ENCODE measurements at places on chromosomes 4 and X.

- no peak for DNase-seq
Observed at GRCh38 chr4:27042411-27042810, 181.8 kb downstream of the STIM2 start.

DNA sequence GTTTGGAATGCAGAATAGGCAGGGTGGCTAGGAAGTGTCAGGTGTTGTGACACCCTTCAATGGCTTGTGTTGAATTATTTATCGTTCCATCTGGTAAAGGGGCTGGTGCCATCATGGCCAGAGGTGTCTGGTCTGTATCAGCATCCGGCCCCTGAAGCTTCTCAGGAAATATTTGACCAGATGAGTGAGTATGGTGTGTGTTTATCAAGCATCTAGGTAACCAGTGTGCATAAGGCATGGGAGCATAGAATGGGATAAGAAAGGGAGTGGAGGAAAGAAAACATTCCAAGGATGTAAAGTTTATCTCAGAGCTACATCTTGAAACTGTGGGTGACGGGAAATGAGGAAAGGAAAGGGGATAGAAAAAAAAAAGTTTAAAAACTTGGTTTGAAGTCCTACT, 109.4 kb downstream of the KLHL4 start:
- DNase-seq = no peak

DNA sequence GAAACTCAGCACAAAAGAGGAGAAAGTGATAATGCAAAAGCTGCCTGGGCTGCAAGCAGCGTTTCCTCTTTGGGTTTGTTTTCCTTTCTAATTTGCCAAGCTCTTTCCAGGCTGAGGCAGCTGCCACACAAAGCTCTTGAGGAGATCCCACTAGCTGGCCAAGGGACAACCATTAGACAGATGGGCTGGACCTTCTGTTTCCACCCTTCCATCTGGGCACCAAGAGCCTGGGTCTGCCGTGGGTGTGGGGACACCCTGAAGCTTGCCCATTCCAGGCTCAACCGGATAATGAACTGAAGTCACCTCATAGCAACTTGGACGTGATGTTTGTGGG, 194.6 kb upstream of the C1QTNF7 start:
- DNase-seq = peak; percentile 4

DNA sequence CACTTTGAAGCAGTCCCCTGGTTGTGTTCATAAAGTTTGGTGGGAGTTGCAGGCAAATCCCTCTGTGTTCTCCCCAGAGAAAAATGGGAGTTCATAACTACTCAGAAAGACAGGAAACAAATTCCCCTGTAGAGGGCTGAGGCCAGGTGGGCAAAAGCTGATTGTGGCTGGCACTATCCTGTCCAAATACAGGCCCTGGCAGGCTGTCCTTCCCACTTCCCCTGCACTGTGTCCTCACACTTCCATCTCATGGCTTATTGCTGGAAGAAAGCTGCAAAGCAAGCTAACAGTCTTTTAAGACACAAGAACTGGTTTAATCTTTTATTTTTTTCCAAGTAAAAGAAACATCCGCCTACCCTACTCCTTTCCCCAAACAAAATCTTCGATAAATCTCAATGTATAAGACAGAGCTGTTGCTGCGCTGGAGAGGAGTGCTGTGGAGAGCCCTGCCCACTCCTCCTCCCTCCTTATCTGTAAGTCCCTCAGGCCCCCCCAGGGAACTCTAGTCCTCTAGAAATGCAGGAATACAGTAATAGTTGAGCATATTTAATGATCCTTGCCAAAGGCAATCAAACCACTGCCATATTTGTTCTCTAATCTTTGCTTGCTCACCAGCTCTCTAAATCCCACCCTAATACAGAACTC, 14.0 kb downstream of the TAPT1 start:
- no peak for DNase-seq

DNA sequence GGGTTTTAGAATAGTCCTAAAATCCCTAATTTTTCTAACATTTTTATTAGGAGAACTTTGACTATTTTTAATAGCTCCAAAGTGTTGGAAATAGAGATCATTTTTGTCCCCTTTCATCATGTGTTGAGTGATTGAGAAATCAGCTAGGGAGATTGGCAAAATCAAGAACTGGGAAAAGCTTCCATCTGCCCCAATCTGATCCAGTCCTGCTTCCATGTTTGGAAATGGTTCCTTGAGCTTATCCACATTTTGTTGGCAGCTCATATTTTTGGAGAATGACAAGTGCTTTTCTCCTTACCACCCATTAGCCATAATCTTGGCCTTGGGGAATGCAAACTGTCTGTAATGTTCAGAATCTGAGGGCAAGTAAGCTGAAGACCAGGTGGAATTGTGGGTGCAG, 73.9 kb downstream of the SYNPO2 start:
- DNase-seq = no peak

- DNase-seq = no peak
Observed at GRCh38 chr4:159101988-159102621, 774 bp upstream of the RAPGEF2 start.

GRCh38 chr4:112321776-112322684, 24.9 kb downstream of the ALPK1 start:
- peak; percentile 74 for DNase-seq

DNA sequence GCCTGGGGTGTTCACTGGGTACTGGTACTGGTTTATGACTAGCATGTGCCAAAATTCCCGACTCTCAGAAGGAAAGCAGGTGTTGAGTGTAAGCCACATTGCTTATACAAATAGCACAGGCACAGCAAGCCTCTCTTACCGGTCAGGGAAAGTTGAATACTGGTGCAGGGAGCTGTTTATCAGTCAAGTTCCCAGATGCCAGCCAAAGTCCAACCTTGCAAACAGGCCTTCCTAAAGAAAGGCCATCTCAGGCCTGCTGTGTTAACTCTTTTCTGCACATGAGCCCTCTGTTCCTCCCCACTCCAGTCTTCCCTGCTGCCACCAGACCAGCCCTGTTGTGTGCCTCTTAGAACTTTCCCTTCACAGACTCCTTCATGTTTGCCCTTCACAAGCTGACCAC, 34.2 kb downstream of the PKD2 start:
- DNase-seq = no peak

DNA sequence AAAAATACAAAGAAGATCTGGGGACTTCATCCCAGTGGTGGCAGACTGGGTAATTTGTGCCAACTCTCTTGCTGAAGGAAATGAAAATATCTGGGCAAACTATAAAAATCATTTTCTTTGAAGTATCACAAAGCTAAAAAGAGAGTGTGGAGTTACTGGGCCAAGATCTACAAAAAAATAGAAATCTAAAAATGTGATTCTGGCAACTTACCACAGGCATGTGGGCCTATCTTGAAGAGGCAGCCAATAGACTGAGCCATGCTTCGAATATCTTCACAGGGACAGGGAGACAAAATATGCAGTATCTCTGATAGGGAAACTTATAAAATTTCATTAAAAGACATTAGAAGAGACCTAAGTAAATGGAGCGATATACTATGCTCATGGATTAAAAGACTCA, 168.8 kb downstream of the RCHY1 start:
- no peak for DNase-seq

GRCh38 chr4:48781968-48782367, 1.9 kb upstream of the FRYL start:
- DNase-seq = no peak

GRCh38 chr4:32427566-32427965, 1707.4 kb downstream of the PCDH7 start:
- DNase-seq = no peak

- DNase-seq = no peak
Observed at GRCh38 chrX:153602601-153603000, 3.7 kb upstream of the CCNQ start.

DNA sequence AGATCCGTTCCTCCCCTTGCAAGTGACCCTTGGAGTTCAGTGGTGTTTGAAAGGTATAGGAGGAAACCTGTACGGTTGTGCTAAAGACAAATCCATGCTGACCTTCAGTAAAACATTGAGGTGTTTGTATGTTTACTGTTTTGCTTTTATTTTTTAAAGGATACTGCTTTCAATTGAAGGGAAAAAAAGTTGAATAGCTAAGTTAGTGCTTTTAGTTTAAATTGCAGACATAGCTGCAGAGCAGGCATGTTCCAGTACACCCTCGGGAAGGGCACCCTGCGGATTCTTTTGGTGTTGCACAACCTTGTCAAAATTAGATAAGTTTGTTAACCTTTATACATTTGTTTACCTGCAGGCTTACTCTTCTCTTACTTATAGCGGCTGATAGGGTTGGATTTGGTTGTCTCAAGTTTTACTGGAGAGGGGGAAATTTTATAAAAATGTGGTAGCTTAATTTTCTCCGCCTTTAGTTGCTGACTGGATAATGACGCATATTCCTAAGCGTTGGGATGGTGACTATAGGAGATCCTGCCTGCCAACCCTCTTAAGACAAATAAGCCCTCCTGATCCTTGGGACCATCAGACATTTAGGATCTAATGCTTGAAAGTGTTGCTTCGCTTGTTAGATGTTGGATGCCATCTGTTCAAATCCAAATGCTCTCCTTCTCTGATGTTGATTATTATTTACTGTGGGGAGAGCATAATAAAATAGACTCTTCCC, 2.0 kb downstream of the RAPGEF2 start:
- DNase-seq = peak; percentile 6

DNA sequence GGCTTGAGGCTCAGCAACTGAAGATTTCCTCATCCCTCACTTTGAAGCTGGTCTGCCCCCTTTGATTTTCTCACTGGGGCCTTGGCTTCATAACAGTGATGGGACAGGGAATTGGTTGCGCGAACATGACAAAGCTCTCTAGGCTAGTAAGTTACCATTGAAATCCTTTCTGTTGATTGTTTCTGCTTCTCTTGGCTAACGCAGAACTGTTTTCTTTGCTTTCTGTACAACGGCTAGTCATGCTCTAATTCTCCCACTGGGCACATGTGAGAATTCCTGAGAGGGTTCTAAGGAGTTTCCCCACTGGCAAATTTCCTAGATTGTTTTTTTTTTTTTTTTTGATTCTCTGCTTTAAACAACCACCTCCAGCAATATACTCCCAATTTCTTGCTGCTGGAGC, 738.6 kb downstream of the PCDH7 start:
- no peak for DNase-seq

GRCh38 chrX:30270639-30271038, 23.7 kb downstream of the MAGEB1 start:
- DNase-seq = no peak
